ENCODE measurements at places on chromosomes 6 and 20. TPM values are rescaled to one million over a fixed set of nuclear protein-coding genes. Genes with fewer than 3 reads are reported as not detected.

Gene NNAT
- 2.6 TPM for total RNA-seq

DNA sequence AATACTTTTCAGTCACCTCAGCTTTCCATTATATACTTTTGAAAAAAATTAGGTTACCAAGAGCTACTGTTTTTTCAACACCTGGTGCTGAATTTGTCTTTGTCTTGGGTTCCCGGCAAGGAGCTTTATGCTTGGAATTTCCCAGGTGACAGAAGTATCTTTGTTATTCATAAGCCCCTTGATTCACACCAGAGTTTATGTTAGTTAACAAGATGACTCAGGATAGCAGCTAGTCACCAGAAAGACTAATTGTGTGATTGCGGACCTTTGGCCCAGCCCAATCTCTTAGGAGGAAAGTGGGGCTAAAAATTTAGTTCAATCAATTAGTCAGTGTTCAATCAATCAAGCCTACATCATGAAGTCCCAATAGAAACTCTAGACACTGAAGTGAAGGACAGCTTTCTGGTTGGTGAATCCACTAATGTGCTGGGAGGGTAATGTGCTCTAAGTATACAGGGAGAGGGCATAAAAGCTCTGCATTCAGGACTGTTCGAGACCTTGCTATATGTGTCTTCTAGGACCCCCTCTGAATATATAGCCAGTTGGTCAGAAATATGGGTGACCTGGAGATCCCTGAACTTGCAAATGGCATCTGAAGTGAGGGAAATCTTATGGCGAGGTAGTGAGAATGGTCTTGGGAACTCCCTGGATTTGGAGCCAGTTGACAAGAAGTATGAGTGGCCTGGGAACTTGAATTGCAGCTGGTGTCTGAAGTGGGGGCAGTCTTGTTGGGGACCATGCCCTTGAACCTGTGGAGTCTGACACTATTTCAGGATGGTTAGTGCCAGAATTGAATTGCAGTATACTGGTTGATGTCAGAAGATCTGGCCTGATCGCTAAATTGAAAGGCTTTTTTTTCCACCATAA is 16.2 kb downstream of the TMEM30A start:
- peaks cover 21% of the 10 kb centered on the region for H3K36me3 ChIP-seq
- DNase-seq, result no peak
- H3K27ac ChIP-seq, result peak overlapping the region; percentile 23
- no peak overlapping the region for H3K4me3 ChIP-seq

GRCh38 chr6:24915641-24916040 is 20.1 kb downstream of the RIPOR2 start:
- H3K4me3 ChIP-seq, result no peak overlapping the region
- H3K27ac ChIP-seq, result no peak overlapping the region
- no peaks in the 10 kb centered on the region for H3K27me3 ChIP-seq
- no peaks in the 10 kb centered on the region for H3K36me3 ChIP-seq
- H3K4me1 ChIP-seq, result no peaks in the 10 kb centered on the region
- no peak for DNase-seq

DNA sequence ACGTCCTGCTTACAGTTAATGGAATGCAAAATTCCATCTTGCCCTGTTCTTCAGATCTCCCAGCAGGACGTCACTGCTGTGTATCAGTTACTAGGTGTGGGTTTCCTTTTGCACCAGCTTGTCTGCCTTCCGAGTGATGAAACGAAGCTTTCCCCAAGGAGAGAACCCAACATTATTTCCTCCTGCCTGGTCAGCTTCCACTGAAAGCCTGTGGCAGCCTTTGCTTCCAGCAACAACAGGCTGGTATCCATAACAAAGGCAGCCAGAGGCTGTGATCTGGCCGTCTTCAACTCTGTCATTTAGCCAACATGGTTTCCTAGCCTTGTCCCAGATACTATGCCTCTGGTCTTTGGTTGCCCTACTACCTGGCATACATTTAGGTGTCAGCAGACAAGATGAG is 78.9 kb upstream of the HEY2 start:
- DNase-seq, result no peak
- no peak overlapping the region for H3K27ac ChIP-seq
- H3K27me3 ChIP-seq, result no peaks in the 10 kb centered on the region
- peaks cover 11% of the 10 kb centered on the region for H3K4me1 ChIP-seq

Gene HLA-DPB1
- 22.0 TPM for total RNA-seq

DNA sequence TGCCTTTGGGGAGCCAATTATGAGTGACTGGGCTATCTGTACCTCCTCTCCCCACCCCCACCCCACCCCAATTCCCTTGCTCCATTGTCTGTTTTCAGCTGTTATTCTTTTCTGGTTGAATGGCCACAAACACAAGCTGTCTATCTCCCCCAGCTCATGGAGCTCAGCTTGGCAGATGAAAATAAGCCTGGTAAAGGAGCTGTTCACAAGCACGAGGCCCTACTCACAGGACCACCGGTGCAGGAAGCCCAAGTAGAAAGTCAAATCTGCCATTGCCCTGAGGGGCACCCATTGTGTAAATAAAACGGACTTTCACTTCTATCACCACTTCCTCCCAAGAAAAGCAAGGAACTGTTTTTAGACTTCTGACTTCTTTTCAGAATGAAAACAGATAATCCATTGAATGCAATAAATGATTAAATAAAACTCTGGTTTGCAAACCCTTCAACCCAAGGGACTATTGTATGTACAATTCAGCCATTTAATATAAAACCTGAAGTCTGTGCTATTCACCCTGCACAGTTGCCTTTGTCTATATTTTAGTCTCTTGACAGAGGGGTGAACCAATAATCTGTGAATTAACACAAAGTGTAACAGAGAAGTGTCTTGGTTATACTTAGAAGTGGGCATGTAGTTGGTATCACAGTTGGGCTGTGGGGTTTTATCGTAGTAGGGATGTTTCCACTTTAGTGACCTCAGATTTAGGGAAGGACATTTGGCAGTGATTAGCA is 27.7 kb downstream of the RIPOR2 start:
- DNase-seq, result no peak
- H3K36me3 ChIP-seq, result no peaks in the 10 kb centered on the region
- no peak overlapping the region for H3K4me3 ChIP-seq
- no peaks in the 10 kb centered on the region for H3K4me1 ChIP-seq

Gene EHMT2
- 19.1 TPM for total RNA-seq

GRCh38 chr6:65999288-65999791 is 292.3 kb upstream of the EYS start:
- no peaks in the 10 kb centered on the region for H3K4me1 ChIP-seq
- H3K27me3 ChIP-seq, result no peaks in the 10 kb centered on the region
- no peaks in the 10 kb centered on the region for H3K36me3 ChIP-seq
- DNase-seq, result no peak
- no peak overlapping the region for H3K4me3 ChIP-seq
- H3K27ac ChIP-seq, result no peak overlapping the region

Gene HCRTR2
- not detected for total RNA-seq

DNA sequence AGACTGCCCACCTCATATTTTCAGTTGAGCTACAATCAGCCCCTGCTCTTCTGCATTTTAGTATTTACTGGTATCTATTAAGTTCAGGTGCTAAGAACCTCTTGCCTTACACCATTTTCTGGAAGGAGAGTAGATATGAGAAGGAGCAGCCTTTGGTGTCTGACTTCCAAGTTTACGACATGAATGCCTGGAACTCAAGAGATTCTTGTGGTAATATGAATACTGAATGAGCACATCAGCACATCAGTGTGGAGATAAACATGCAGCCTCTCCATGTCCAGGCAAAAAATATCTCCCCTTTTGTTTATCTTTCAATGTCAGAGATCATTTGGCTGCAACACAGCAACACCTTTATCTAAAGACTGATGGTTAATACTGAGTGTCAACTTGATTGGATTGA is 65.8 kb upstream of the THEMIS start:
- H3K4me1 ChIP-seq, result no peaks in the 10 kb centered on the region
- DNase-seq, result no peak

GRCh38 chr6:168361766-168362165 is 42.2 kb upstream of the DACT2 start:
- no peak overlapping the region for H3K4me3 ChIP-seq
- no peaks in the 10 kb centered on the region for H3K27me3 ChIP-seq
- no peak for DNase-seq
- H3K36me3 ChIP-seq, result no peaks in the 10 kb centered on the region

Gene GFRA4
- not detected for total RNA-seq

DNA sequence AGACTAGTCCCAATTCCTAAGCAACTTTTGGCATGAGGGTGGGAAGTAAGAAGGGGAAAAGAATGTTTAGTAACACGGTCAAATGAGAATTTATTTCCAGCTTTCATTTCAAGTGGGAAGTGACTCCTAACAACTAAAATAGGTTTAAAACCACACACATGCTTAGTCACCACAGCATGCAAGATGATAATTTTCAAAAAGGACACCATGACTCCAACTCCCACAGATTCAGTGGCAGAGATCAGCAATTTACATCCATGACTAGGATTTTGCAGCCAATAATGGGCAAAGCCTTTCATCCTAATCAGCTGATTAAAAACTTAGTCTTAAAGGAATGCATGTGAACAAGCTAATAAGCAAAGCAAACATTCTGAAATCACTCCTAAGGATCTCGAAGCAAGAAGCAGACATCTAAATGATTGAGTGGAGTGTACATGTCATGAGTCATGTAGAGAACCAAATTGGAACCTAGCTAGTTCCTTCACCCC is 48.1 kb upstream of the GCLC start:
- no peaks in the 10 kb centered on the region for H3K27me3 ChIP-seq
- no peak overlapping the region for H3K27ac ChIP-seq
- no peaks in the 10 kb centered on the region for H3K36me3 ChIP-seq

Gene PPP1R18
- total RNA-seq, result 17.5 TPM

GRCh38 chr20:61561111-61561830 is 309.2 kb downstream of the CDH4 start:
- H3K4me1 ChIP-seq, result no peaks in the 10 kb centered on the region
- no peaks in the 10 kb centered on the region for H3K27me3 ChIP-seq
- DNase-seq, result no peak
- no peaks in the 10 kb centered on the region for H3K36me3 ChIP-seq

Gene TP53TG5
- total RNA-seq, result not detected

Gene SRXN1
- 41.8 TPM for total RNA-seq

GRCh38 chr20:17889226-17889625 is 79.4 kb downstream of the SNX5 start:
- H3K27ac ChIP-seq, result no peak overlapping the region
- no peak overlapping the region for H3K4me3 ChIP-seq
- H3K4me1 ChIP-seq, result peaks cover 22% of the 10 kb centered on the region

Gene CD93
- 35.7 TPM for total RNA-seq

Gene HLA-G
- total RNA-seq, result not detected

DNA sequence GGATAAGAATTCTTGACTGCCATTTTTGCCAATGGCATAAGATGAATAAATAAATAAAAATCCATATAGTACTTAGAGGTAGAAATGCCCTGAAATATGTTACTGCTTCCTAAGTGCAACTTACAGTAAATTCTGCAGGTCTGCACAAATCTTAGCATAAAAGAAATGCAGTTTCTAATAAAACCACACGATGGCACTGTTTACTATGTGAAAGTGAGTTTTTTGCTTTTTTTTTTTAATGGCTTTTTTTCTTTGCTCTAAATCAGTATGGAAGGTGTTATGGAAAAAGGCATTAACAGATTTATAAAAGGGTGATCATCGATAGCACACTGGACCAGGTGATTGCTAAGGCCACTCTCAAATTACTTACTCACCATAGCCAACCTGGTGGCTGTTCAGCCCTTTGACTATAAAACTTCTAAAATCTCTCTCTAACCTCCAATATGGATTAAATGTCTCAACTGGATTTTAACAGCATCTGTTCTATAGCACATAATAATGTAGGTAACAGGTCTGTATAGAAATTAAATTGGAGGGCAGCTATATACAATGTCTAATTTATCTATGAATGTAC is 45.8 kb downstream of the AHI1 start:
- H3K4me3 ChIP-seq, result no peak overlapping the region
- peaks cover 13% of the 10 kb centered on the region for H3K36me3 ChIP-seq
- DNase-seq, result no peak
- H3K4me1 ChIP-seq, result no peaks in the 10 kb centered on the region

GRCh38 chr20:2515203-2515602 is 6.5 kb upstream of the ZNF343 start:
- H3K36me3 ChIP-seq, result no peaks in the 10 kb centered on the region
- H3K27me3 ChIP-seq, result no peaks in the 10 kb centered on the region
- H3K4me3 ChIP-seq, result no peak overlapping the region
- H3K27ac ChIP-seq, result no peak overlapping the region
- no peak for DNase-seq

Gene FOXS1
- total RNA-seq, result 1.9 TPM

DNA sequence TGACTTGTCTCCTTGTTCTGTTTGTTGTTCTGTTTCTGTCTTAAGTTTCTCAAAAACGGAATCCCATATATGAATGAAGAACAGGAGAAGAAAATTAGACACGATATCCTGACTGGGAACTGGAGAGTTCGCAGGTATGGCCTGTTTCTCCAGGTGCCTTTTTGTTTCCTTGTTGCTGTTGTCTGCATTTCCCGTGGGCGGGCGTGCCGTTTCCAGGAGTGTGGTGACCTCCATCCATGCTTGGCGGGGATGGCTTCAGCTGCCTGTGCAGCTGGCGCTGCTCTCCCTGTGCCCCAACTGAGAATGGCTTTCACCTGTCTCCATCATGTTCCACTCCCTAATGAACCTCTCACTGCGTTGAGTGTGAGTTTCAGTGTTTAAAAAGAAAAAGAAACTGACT is 4.4 kb downstream of the PNLDC1 start:
- H3K4me3 ChIP-seq, result no peak overlapping the region
- no peak for DNase-seq
- H3K27me3 ChIP-seq, result no peaks in the 10 kb centered on the region
- no peak overlapping the region for H3K27ac ChIP-seq
- H3K36me3 ChIP-seq, result peaks cover 8% of the 10 kb centered on the region

DNA sequence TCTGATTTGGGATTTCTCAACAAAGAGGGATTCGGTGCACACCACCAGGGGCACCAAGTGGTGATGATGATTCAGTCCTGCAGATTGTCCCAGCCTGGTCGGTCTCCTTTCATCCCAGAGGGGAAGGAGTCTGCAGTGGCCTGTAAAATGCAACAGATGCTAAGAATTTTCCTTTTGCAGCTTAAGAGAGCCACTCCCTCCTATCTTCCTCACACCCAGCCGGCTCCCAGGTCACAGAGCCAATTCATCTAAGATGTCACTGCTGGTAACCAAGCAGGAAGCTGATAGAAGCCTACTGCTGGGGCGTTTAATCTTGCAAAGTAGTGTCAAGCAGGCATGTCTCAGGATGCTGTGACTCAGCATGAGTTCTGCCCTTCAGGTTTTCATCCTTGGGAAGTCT is 203.8 kb upstream of the LRFN2 start:
- H3K4me3 ChIP-seq, result no peak overlapping the region
- no peaks in the 10 kb centered on the region for H3K36me3 ChIP-seq
- H3K27me3 ChIP-seq, result no peaks in the 10 kb centered on the region

Gene TGIF2
- total RNA-seq, result 10.7 TPM
